ENCODE measurements at places on chromosomes 6 and 20.

- no peak for DNase-seq
These were observed 216.9 kb upstream of the ARG1 start for GRCh38 chr6:131356161-131356560.

DNA sequence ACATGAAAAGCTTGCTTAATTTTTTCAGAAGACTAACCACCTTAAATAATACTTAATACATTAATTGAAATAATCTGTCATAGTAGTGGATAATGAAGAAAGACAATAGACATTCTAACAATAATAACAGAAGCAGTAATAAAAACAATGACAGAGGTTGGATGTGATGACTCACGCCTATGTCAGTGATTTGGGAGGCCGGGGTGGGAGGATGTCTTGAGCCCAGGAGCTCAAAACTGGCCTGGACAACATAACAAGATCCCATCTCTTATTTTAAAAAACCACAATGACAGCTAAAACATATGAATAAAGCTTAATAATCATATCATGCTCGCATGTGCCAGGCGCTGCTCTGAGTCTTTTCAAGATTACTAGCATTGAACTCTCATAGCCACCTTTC, 105.5 kb downstream of the IPCEF1 start:
- no peak for DNase-seq

GRCh38 chr6:164114651-164115050, 700.1 kb downstream of the QKI start:
- no peak for DNase-seq

DNA sequence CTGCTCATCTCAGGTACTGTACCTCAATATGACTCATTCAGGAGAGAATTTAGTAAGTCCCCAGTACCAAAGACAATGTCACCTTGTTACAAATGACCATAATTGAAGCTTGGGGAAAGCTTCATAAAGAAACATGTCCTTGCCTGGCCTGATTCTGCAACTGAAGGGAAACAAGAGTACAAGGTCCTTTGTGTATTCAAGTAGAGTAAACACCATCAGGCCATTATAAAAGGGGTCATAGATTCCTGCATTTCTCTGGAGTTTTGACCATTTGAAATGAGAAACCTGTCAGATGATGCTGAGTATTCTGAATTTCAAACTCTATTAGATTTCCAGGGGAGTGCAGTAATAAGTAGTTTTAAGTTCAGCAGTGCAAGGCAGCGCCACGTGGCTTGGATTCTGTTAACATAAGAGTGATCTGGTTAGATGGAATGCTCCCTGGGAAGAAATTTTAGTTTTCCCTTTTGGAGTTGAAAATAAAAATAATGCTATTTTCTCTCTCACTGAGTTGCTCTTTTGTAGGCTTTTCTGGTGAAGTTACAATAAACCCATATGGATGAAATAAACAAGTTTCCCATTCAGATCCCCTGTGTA, 1054.3 kb downstream of the EPHA7 start:
- no peak for DNase-seq

GRCh38 chr20:10309326-10309725, 90.7 kb downstream of the SNAP25 start:
- peak; percentile 46 for DNase-seq

- no peak for DNase-seq
These were observed 19.3 kb downstream of the DEK start for GRCh38 chr6:18245079-18245478.

- no peak for DNase-seq
These were observed 443.8 kb upstream of the GJE1 start for GRCh38 chr6:141688916-141689315.

GRCh38 chr20:2280082-2280481, 15.7 kb upstream of the TGM3 start:
- no peak for DNase-seq

DNA sequence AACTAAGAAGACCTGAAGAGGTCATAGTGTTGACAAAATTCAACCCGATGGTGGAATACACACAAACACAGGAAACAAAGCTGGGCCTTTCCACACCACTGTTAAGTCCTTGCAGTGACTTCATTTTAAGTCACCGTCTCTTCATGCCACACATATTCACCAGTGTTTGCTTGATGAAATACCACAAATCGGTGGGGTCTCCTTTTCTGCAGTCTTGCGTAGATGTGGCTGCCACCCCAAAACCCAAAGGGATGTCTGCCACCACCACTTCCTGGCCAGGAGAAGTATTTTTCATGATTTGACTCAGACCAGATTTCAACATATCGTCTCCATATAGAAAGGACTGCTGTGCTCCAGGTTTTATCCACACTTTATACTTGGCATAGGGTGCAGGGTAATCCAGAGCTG, 11.0 kb upstream of the COL10A1 start:
- no peak for DNase-seq

DNA sequence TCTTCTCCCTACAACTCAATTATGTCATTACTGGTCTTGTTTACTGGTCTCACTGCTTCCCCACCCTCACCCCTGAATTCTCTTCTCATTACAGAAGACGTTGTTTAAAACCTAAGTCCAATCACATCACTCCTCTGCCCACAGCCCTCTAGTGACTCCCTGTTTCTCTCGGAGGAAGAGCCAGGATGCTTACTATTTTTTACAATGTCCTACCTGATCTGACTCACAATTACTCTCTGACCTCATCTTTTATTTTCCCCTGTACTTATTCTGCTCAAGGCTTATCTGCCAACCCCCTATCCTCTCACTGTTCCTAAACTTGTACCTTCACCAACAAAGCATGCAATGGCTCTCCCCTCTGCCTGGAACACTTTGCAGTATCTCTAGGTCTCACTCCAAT, 400.4 kb upstream of the PTCHD4 start:
- DNase-seq = no peak

DNA sequence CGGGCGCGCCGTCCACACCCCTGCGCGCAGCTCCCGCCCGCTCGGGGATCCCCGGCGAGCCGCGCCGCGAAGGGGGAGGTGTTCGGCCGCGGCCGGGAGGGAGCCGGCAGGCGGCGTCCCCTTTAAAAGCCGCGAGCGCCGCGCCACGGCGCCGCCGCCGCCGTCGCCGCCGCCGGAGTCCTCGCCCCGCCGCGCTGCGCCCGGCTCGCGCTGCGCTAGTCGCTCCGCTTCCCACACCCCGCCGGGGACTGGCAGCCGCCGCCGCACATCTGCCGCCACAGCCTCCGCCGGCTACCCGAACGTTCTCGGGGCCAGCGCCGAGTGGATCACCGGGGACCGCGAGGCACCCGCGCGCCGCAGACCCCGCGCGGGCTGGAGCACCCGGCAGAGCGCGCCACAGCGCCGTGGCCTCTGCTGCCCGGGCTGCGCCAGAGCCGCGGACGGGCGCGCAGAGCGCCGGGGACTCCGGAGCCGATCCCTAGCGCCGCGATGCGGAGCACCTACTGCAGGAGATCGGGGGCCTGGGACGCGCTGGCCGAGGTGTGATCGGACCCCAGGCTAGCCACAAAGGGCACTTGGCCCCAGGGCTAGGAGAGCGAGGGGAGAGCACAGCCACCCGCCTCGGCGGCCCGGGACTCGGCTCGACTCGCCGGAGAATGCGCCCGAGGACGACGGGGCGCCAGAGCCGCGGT, at the start of gene BMP2:
BMP2 (plus strand) TSS at position 151 of the 692 bp plus-strand sequence. CDS start 2,441 bp downstream, outside the sequence.
- peak; percentile 56 for DNase-seq

DNA sequence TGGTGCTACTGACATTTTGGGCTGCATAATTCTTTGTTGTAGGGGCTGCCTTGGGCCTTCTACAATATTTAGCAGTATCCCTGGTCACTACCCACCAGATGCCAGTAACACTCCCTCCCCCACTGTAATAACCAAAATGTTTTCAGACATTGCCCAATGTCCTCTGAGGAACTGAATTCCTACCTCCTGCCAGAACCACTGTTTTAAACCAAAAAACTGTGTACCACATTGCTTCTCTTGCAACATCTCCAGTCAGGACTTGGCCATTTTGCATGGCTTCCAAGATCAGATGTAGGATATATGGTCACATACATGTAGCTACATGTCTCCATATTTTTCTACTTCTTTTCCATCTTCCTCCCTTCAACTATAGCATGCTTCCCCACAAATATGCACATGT, 97.4 kb upstream of the IFNGR1 start:
- no peak for DNase-seq

- no peak for DNase-seq
These were observed 15.4 kb downstream of the PEDS1 start for GRCh38 chr20:50138120-50138478.

- peak; percentile 72 for DNase-seq
These were observed 12.0 kb upstream of the LTA start for GRCh38 chr6:31559958-31560696.
